ENCODE measurements at places on chromosomes 6 and 20. TPM values are rescaled to one million over a fixed set of nuclear protein-coding genes. Genes with fewer than 3 reads are reported as not detected.

GRCh38 chr20:8829256-8829655, 239.6 kb upstream of the PLCB4 start:
- DNase-seq, result no peak

DNA sequence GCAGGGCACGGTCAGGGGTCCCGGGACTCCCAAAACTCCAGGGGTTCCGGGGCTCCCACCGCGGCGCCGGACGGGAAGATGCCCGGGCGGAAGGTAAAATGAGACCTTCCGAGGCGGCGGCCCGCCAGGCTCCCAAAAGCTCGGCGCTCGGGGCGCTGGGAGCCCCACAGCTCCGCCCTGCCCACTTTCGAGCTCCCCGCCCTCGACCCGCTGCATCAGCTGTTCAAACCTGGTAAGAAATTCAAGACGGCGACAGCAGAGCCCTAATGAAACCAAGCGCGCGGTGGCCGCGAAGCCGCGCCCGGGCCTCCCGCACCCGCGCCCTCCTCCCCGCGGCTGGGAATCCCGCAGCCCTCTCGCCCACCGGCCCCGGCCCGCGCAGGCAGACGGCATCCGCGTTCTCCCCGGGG, 369 bp downstream of the SLC4A11 start:
- DNase-seq, result no peak

DNA sequence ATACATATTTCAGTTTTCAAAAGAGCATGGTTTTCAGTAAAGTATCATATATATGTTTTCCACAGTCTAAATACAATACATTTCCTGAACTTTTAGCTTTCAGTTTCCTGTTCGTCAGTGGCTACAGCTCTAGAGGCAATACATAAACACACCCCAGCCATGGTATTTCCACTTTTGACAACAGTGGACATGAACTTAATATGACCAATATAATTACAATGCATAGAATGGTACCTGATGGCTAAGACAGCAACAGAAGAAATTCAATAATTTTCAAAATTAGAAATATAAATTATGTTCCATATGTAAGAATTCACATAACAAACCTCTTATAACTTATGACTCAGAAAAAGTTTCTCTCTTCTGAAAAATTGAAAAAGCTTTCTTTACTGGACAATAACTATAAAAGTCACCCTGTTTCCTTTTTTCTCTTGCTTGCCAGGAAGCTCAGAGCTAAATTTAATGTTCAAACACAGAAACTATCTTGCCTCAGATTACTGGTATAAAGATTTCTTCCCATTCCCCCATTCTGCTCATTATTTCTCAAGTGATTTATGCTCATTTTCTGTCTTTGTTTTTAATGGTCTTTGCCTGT, 19.2 kb downstream of the FKBP5 start:
- DNase-seq, result no peak

DNA sequence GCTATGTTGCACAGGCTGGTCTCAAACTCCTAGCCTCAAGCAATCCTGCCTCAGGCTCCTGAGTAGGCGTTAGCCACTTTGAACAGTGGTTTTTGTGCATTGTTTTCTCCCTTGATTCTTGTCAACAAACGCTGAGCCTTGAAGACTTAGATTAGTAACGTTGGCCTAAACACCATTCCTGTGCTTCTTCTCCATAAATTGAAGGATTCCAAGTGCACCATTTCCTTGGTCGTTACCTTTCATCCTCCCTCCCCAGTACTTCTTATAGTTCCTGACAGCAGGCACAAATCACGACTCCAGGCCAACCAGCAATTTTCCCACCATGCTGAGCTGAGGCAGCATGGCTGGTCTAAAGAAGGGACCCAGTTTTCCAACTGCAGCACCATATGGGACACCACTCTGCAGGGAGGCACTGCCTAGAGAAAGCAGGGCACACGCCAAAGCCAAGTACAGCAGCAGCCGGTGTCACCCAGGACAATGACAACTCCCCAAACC, 8.9 kb downstream of the RPS10 start:
- no peak for DNase-seq

DNA sequence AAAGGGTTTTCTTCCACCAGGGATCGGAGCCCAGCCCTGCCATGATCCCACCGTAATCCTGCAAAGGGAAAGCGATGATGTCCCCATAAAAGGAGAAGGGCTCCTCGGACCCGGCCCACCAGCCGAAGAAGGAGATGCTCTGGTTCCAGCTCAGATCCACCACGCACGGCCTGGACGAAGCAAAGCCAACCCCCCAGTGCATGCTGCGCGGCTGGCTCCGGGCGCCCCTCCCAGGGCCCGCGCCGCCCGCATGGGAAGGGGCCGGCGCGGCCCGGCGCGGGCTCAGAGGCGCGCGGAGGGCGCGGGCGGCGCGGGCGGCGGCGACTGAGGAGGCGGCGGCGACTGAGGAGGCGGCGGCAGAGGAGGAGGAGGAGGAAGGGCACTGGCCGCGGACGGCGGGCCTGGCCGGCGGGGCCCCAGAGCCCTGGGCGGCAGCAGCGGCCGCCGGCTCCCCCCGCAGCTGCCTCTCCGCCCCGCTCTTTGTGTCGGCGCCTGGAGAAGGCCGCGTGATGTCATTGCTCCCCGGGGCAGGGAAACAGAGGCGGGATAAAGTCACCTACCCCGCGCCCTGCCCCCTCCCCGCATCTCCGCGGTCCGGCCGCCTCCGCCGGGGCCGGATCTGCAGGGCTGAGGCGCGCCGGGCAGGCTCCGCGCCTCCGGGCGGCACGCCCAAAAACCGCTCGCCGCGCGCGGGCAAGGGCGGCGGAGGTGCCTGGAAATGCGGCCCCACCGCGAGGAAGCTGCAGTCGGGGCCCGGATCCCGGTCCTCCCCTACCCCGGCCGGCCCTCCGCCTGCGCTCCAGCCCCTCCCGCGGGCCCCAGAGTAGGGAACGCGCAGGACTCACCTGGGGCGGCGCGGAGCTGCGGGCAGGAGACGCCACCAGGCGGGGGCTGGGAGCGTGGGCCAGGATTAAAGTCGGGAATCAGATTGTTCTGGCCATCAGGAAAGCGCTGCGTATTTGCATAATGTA, at the start of gene FAXC:
Gene FAXC, minus strand, starts transcription at position 504 of the 971 bp plus-strand sequence. Its CDS starts 302 bp downstream, at position 202.
- DNase-seq, result no peak

DNA sequence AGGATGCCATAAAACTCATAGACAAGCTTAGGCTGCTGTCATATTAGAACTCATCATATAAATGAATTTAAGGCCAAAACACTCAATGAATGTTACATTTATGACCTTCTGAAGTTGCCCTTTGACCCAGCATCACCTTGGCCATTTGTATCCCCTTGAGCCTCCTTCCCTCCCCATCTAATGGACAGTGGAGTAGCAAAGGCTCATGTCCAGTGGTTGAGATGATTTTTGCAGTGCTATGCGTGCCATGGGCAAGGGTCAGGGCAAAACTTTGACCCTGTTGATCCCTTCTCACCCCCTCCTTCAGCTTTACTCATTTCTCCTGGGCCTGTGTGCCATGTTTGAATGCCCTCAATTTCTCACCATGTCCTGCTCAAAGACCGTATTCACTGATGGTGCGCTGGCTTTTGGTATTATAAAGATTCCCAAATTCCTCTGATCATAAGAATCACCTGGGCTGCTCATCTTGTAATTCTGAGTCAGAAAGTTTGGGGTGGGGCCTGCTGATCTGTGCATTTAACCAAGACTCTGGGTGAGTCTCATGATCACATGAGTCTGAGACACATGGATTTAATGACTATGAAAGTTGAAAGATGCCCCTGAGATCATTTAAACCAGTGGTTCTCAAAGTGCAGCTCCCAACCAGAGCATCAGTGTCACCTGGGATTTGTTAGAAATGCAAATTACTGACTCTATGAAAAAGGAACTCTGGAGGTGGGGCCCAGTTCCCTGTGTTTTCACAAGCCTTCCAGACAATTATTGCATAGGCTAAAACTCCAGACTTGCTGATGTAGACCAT, 57.5 kb upstream of the IL20RA start:
- no peak for DNase-seq

GRCh38 chr6:156306531-156306930, 470.6 kb upstream of the ARID1B start:
- no peak for DNase-seq

DNA sequence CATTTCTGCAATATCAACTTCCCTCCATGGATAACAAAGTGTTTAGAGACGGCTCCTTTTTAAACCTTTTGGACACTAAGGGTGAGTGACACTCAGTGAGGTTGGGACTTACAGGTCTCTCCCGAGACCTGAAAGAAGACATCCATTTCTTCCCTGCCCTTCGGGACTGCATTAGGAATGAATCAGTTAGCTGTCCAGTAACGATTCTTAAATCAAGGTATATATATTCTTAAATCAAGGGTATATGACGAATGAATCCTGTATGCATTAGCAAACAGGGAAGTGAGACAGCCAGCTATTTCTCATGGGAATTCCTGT, 52.9 kb downstream of the EDN1 start:
- DNase-seq, result no peak

- DNase-seq, result no peak
Observed at GRCh38 chr6:131897621-131898020, 53.6 kb downstream of the CCN2 start.

GRCh38 chr6:151738267-151738666, 69.2 kb upstream of the ESR1 start:
- DNase-seq, result no peak

- no peak for DNase-seq
Observed at GRCh38 chr6:53628354-53629119, 37.0 kb downstream of the KLHL31 start.

GRCh38 chr6:152356662-152357061, 280.5 kb downstream of the SYNE1 start:
- no peak for DNase-seq

- no peak for DNase-seq
Observed at GRCh38 chr6:88813045-88813444, 150.4 kb downstream of the RNGTT start.

DNA sequence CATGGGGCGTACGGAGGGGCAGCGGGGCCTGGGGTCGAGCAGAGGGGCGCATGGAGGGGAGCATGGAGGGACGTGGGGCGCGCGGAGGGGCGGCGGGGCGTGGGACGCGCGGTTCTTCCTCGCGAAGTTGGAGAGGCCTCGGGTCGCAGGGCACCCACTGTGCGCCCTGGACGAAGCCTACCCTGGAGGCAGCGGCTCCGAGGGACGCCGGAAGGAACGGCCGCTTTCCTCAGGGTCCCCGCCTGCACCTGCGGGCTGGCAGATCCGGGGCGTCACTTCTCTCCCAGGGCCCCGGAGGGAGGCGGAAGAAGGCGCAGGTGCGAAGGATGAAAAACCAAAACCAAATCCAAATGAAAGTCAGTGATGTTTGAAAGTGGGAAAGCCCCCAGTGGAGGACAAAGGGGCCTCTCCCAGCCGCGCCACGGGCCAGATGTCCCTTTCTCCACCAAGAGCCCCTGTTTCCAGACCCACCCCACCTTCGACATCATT, 142.1 kb upstream of the PDE10A start:
- no peak for DNase-seq

GRCh38 chr6:136552054-136552453, 1.8 kb upstream of the MAP7 start:
- DNase-seq, result no peak

DNA sequence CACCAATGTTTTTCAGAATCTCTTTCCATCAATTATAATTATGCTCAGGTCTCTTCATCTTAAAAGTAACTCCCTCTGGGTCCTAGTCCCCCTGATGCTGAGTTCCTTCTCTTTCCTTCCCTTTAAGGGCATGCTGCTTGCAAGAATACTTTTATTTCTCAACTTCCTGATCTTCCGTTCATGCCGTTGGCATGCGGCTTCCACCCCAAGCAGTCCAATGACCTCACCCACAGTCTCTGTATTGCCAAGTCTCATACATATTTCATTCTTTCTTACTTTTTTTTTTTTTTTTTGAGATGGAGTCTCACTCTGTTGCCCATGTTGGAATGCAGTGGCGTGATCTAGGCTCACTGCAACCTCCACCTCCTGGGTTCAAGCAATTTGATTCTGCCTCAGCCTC, 83.5 kb downstream of the NDUFAF5 start:
- no peak for DNase-seq

DNA sequence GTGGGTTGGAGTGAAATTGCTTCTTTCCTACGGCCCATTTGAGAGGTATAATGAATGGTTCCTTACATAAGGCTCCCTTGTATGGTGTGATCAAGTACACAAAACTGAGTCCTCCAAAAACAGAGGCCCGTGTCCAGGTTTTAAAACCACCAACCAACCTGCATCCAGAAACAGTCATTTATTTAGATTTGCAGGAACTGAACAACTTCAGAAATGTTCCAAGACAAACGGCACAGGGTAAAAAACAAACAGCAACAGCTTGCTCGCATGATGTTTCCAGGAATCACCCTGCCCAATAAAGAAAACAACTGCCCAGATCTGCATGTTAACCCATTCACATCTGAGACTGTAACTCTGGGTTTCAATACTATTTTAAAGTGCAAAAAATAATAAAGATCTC, 40.2 kb upstream of the TRAM2 start:
- no peak for DNase-seq

- no peak for DNase-seq
Observed at GRCh38 chr6:146857980-146858347, 259.2 kb downstream of the ADGB start.

DNA sequence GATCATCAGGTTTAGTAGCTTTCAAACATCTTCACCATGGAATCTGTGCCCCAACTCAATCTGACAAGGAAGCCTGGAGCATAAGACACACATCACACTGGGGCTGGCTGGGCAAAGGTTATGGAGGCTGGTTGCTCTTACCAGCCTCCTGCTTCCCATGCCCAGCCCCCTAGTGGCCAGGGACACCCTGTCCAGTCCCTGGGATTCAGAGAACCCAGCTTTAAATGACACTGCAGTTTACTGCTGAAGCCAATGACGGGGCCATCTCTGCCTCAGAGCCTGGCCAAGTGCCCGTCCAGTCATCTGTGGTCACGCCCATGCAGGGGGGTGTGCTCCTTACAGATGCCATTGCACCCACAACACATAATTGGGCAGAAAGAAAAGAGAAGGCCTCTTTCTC, 272.9 kb downstream of the SMOC2 start:
- DNase-seq, result no peak

GRCh38 chr20:54362283-54362682, 113.1 kb upstream of the DOK5 start:
- no peak for DNase-seq

- no peak for DNase-seq
Observed at GRCh38 chr20:62489186-62489931, 13.6 kb upstream of the GATA5 start.

GRCh38 chr20:50120935-50121693, 8.2 kb upstream of the UBE2V1 start:
- DNase-seq, result no peak

CLVS2 gene
- polyA plus RNA-seq, result 0.14 TPM

WTAP gene
- 112 TPM for polyA plus RNA-seq

LTB gene
- 1.3 TPM for polyA plus RNA-seq

RIPOR3 gene
- 6.8 TPM for polyA plus RNA-seq

CALHM4 gene
- polyA plus RNA-seq, result 0.79 TPM
